ENCODE measurements at places on chromosomes 5 and 9.

DNA sequence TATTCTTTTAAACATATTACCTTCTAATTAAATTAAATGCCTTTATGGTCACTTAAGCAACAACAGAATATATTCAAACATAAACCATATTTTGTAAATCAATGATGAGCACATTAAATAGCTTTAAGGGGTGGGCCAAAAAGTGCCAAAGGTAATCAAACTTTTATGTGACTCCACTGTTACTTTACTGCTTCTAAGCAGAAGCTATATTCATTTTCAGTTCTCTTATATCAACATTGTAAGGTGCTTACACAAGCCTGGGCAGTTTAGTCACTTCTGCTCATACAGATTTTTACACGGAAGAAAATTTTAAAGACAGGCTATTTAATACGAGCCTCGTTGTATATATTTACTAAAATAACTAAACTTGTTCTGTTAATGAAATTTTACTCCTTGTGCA, 29.9 kb downstream of the RFX3 start:
- DNase-seq: no peak

GRCh38 chr5:176155922-176156359, 82.3 kb upstream of the SIMC1 start:
- DNase-seq: no peak

- DNase-seq: no peak
Observed at GRCh38 chr5:162289489-162289888, 221.9 kb downstream of the GABRG2 start.

DNA sequence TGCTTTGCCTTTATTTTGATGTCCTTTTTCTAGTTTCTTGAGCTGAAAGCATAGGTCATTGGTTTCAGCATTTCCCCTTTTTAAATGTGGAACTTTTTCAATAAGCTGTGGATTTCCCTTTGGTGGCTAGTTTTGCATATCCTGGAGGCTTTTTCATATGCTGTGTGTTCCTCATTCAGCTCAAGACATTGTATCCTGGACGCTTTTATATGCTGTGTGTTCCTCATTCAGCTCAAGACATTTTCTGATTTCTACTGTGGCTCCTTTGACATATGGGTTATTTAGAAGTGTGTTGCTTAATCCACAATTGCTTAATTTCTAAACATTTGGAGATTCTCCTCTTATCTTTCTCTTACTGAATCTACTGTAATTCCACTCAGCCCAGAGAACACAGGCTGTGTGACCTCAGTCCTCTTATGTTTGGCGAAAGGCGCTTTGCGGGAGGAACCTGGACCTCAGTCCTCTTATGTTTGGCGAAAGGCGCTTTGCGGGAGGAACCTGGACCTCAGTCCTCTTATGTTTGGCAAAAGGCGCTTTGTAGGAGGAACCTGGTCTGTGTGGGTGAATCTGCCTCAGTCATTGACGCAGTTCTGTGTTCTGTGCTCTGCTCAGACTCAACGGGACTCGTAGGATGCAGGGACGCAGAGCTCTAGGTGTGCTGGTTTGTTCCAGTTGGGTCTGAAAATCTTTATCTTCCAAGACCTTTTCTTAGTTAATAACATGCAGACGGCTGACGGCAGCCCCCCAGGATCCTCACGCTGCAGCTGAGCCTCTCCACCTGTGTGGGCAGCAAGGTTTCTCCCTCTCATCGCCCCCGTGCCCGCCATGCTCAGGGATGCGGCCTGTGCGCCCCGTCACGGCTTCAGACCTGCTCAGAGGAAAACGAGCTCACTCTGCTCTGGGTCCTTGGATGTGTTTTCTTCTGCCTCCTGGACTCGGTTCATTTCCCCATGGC, 6.0 kb upstream of the SLC9A3 start:
- no peak for DNase-seq

- DNase-seq: no peak
Observed at GRCh38 chr5:43357067-43357466, 43.9 kb upstream of the HMGCS1 start.

- no peak for DNase-seq
Observed at GRCh38 chr9:130844044-130844451, 9.0 kb downstream of the ABL1 start.

DNA sequence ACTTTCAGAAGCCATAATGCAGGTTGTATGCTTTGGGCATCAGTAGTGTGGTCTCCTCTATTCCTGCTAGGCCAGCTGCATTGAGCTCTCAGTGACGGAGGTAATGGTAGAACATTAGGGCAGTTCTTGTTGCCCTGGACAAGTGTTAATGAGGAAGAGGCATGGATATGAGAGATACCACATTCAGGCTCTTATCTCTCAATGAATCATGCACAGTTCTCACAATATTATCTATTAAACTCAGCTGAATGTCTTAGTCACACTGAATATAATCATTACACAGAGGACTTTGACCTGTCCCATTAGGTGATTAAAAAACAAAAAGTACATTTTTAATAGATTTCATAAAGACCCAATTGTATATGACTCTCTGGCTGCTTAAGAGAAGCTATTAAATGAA, 76.6 kb upstream of the SSBP2 start:
- no peak for DNase-seq

DNA sequence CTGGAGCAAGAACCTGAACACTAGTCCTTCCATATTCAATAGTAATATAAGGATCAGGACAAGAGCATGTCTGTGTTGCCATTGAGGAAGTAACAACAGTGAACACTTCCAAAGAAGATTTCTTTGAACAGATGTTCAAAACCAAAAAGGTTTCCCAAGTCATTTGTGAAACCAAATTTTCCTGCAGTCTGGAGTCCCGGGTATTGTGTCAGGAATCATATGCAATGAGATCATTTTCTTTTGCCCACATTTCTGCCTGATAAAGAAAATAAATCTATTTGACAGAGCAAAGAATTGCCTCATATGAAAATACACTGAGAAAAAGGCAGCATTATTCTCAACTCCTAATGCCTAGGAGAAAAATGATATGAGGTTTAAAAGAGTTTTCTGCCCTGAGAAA, 151.7 kb downstream of the SNX18 start:
- no peak for DNase-seq

DNA sequence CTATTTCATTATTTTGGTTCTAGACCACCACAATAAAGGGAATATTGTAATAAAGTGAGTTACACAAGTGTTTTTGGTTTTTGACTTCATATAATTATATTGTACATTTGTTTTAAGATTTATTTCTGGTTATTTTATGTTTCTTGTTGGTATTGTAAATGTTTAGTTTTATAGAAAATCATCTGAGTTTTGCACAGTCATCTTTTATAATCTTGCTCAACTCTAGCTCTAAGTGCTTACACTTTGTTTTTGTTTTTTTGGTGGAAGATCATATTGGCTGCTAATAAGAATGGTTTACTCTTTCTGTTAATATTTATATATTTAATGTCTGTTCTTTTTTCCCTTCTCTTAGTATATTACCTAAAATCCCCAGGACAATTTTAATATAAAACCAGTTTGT, 135.0 kb downstream of the CNTLN start:
- no peak for DNase-seq

DNA sequence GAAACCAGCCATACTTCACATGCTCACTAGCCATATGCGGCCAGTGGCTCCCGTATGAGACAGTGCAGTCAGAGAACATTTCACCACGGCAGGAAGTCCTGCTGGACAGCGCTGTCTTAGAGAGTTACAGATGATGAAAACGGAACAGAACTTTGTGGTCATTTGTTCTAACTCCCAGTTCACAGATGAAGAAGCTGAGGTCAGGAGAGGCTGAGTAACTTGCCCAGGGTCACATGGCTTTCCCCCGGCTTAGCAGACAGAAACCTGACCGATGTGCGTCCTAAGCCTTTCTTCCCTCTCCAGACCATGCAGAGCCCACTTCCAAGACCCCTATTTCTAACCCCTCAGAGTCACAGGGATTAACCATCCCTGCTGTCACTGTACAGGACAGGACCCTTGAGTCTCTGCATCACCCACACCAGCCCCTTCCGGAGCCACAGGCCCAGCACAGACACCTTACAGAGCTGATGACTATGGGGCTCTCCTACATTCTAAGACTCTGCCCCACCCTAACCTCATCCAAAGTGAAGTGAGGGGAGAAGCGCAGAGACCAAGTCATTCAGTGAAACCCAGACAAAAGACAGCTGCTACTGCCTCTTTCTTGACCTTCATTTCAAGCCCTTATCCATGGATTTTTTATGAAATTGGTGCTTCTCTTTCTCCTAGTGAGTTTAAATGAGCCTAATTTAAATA, 86.9 kb downstream of the PTPN3 start:
- no peak for DNase-seq

DNA sequence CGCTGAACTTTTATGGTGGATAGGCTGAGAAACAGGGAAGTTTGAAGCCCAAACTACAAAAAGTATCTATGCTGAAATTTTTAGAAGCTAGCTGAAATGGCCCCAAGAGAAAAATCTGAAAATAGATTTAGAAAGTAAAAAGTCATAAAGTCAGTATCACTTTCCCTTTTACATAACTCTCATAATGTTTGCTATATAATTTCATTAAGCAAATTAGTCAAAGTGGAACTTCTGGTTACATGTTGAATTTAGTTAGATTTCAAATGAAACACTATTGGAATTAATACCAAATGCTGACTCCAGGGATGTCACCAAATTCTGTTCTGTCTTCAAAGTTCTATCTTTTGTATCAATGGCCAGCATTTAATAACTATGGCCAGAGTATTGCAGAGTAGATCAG, 126.9 kb downstream of the TTC39B start:
- DNase-seq: no peak
